Amygdala (tissue), 56 donors: ENCODE measurements at places on chromosomes 5 and 9.

DNA sequence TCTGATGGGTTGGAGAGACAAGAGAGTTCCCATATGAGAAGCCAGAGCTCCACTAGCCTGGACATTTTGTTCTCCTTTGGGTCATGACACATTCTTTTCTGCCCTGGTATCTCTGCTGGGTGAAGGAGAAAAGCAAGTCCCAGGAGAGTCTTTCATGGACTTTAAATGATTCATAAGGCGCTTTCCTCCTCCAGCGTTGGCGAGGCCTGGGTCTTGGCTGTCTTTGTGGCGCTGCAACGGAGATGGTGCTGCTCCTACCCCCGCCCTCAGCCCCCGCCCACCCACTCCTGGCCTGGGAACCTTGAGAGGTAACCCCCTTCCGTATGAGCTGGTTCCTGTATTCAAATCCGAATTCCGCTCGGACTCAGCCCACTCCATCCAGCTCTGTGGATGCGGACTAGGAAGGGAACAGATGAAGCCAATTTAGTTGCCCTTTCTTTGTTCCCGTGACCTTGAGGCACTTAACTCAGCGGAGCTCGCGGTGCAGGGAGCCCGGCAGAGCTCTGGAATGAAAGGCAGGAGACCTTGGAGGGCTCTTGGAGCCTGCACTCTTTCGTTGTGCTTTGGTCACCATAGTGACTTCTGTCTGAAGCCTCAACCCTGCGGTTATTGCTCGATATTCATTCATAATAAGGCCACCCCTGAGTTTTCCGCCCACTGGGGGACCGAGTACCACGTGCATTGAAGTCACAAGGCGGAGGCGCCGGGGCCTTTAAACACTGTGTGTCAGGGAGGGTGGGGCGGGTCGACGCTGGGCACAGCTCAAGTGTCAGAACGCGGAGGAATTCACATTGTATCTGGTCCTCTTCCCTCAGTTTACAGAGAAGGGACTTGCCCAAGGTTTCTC, 14.0 kb upstream of the PWWP2A start:
- peak; percentile 36 for DNase-seq

- no peak for DNase-seq
These were observed 6.2 kb upstream of the CKMT2 start for GRCh38 chr5:81226949-81227348.

- DNase-seq = no peak
These were observed 64.0 kb upstream of the TLE4 start for GRCh38 chr9:79507801-79508200.

DNA sequence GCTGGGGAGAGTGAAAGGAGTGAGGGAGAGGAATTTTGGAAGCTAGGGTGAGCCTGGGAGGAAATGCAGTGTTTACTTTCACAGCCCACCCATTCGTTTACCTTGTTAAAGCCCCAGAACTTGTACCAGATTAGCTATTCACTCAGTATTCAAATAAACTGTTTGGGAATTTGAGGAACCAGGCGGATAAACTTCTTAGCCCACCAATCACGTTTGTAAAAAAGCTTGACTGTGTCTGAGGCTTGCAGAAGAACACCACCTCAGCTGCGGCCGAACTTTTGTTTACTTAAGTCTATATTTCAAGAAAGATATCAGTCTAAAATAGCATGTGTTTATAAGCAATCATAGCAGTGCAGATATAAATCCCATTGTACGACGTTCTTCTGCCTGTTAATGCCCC, 5.2 kb upstream of the TLE1 start:
- no peak for DNase-seq

- no peak for DNase-seq
These were observed 4.6 kb downstream of the NIPAL4 start for GRCh38 chr5:157464519-157465171.

- no peak for DNase-seq
These were observed 44.8 kb downstream of the PARP8 start for GRCh38 chr5:50711280-50711679.

GRCh38 chr5:105230516-105231157, 1668.0 kb upstream of the NUDT12 start:
- no peak for DNase-seq

- DNase-seq = no peak
These were observed 110.1 kb downstream of the INSYN2B start for GRCh38 chr5:169870211-169870610.

DNA sequence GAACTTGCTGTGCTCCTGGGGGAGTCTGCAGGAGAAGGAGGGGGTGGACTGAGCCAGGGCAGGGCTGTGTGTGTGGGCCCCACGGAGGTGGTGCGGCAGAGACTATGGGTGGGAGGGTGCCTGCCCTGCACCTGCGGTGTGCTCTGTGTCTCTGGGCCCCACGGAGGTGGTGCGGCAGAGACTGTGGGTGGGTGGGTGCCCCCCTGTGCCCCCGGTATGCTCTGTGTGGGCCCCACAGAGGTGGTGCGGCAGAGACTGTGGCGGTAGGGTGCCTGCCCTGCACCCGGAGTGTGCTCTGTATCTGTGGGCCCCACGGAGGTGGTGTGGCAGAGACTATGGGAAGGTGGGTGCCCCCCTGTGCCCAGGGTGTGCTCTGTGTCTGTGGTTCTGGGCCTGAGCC, 103.7 kb downstream of the EHMT1 start:
- DNase-seq = no peak

DNA sequence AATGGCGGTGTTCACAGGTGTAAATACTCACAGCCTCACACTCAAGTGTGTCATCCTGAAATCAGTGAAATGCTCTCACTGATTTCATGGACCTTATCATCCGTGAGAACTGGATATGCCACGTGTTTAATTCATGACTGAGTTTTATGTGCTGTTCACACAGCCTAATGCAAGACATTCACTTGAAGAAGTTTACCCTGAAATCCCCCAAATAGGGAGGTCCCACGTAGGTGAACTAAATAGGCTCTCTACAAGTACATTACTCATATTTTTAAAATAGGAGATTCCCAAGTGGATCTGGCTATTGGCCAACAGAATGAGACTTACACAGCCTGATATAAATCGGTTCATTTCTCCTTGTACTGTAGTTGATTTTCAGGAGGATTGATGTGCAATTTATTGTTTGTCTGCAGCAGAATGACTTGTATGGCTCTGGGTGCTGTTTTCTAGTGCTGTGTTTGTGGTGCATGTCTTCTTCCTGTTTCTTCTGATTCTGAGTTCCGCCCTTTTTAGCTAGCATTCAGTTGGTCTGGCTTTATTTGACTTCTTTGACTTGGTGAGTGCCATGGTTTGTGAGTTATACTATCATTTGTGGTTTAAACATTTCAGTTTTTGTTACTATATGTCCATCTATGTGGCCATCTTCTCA, 25.1 kb downstream of the TRIO start:
- DNase-seq = no peak

- peak; percentile 32 for DNase-seq
These were observed 1.3 kb upstream of the CARD19 start for GRCh38 chr9:93094658-93095204.

GRCh38 chr9:30244877-30245276, 2139.6 kb upstream of the ACO1 start:
- no peak for DNase-seq

- no peak for DNase-seq
These were observed 647.3 kb upstream of the GRAMD2B start for GRCh38 chr5:125775896-125776295.

GRCh38 chr9:121956808-121957207, 136.3 kb downstream of the TTLL11 start:
- DNase-seq = no peak

GRCh38 chr5:172683645-172684471, 42.8 kb downstream of the NEURL1B start:
- DNase-seq = no peak

GRCh38 chr5:81360640-81361039, 33.3 kb downstream of the ACOT12 start:
- DNase-seq = no peak

DNA sequence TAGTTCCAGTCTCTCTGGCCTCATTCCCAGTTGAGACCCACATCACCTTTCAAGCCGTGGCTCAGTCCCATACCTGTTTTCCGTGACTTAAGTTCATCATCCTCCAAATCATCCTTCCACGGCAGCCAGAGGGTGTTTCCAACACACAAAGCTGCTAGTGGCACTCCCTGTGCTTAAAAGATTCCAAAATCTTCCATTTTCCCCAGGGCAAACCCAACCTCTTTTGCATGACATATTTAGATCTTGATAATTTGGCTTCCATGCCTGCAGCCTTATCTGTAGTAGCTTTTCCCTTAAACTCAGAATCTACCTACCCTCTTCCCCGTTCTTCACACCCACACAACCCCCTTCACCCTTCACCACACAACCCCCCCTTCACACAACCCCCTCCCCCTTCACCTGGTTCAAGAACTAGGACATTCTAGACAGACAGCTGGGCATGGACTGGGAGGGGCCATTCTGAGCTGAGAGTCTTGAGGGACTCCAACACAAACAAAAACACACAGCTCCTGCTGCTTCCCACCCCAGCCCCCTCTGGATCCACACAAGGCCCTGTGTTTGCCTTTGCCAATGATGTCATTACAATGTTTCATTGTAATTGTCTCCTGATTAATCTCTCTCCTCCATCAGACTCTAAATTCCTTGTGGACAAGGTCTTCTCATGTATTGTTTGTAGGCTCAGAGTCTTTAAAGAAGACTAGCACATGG, 268.2 kb downstream of the SH3GL2 start:
- no peak for DNase-seq

GRCh38 chr5:177472460-177473442, 683 bp downstream of the DBN1 start:
- no peak for DNase-seq

DNA sequence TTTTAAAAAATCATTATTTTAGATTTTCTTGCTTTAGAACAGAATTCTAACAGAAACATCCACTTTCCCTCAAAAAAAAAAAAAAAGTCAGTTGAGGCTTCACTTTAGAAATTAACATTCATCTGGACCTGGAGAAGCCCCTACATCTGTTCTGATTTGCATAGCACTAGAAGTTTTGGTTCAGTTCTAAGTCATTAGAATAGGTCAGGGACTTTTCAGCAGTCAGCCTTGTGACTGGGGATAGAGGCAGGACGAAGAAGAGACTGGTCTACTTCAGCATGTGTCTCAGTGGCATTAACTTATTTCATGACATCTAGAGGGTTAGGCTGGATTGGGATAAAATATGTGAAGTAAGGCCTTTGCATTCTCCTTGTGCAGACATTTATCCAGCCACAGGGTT, 215.8 kb upstream of the DAB2 start:
- DNase-seq = no peak

GRCh38 chr5:162487528-162488525, 420.3 kb downstream of the GABRG2 start:
- no peak for DNase-seq

- no peak for DNase-seq
These were observed 305.3 kb downstream of the PRR16 start for GRCh38 chr5:120769312-120769872.

GRCh38 chr9:92058723-92059444, 56.3 kb downstream of the SPTLC1 start:
- DNase-seq = no peak

DNA sequence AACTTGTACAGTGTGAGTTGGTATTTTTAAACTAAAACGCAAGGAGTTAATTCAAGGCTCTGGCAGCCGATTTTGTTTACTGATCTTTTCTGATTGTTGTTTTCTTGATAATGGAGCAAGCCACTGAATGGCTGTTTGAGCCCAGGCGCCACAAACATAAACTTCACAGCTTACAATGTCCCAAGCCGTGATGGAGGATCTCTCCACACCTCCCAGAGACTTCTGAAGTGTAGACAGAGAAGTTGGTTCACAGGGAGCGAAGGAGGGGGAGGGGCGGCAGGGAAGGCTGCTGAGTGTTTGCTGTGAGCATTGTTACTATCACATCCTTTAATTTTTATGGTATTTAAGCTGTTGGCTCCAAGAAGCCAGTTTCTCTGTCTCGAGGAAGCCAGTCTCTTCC, 14.7 kb downstream of the ISL1 start:
- DNase-seq = no peak

DNA sequence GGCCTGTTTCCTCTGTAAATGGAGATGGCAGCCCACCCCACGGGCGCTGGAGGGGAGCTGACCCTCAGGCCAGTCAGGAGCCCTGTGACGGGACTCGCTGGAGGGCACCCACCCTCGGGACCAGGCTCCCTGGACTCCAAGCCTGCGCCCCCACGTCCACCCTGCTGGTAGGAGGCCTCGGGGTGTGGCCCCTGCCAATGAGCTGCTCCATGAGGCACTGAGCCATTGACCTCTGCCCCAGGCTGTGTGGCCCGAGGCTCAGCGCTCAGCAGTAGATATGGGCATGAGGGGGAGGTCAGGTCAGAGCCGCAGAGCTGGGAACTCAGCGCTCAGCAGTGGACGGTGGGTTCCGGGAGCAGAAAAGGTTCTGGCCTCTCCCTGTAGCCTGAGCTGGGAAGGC, 52.3 kb upstream of the EGFL7 start:
- DNase-seq = no peak

GRCh38 chr5:335740-336038, 14.2 kb downstream of the AHRR start:
- DNase-seq = no peak

DNA sequence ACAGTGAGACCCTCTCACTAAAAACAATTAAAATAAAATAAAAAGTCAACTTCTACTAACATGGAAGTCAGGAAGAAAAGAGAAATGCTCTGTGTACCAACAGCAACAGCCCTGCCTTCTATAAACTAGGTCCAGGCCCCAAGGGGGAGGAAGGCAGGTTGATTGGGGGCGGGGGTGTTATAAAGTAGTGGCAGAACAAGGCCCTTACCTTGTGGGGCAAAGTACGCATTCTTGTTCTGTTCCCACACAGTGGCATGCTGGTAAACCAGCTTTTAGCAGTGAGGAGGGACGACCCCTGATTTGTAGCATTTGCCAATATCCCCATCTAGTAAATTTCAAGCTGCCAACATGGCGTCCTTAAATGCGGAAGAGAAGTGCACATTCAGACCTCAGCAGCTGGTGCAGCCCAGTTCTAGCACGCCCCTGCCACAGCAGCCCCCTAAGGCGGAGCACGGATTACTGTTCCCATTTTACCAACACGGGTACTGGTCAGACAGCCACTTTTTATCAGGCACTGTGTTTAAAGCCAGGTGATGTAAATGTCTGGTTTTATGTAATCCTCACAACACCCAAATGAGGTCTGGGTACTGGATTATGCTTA, 69.5 kb downstream of the GTF3C4 start:
- DNase-seq = no peak

GRCh38 chr9:71364186-71364955, 242.9 kb upstream of the TRPM3 start:
- DNase-seq = no peak

DNA sequence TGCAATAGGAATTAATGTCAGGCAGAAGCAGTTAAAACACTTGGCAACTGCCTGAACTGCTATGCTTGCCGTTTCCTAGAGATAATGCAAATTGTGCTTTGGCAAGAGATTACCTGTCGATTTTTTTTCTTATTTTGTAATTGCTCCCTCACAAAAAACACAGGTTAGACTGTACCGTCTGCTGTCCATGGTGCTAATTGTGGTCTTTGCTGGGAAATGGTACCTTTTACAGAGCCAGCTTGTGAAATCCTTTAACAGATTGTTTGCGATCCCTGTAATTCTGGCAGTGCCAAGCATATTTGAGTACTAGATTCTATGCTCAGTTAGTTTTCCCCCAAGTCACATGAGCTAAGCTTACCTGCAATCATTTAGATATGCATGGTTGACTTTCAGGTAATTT, 2125.8 kb upstream of the WWC1 start:
- no peak for DNase-seq

- DNase-seq = no peak
These were observed 150.3 kb downstream of the GPBP1 start for GRCh38 chr5:57324181-57324580.
